ENCODE measurements at places on chromosomes 13 and 19. TPM values are rescaled to one million over a fixed set of nuclear protein-coding genes. Genes with fewer than 3 reads are reported as not detected.

PNPLA6 gene
- 125 TPM for total RNA-seq

FOXA3 gene
- total RNA-seq, result not detected

APOC4 gene
- total RNA-seq, result not detected

CRTC1 gene
- total RNA-seq, result 17.0 TPM

GPR180 gene
- 2.0 TPM for total RNA-seq

DCLK1 gene
- not detected for total RNA-seq

IGFL2 gene
- total RNA-seq, result not detected

Data from natural killer cell (primary cell).